ENCODE measurements at places on chromosomes 12 and 14.
A peak's percentile ranks its signal among the peaks of the same experiment; 100 is the strongest.

- DNase-seq: no peak
Observed at GRCh38 chr12:53480491-53481442, 18.5 kb downstream of the MAP3K12 start.

DNA sequence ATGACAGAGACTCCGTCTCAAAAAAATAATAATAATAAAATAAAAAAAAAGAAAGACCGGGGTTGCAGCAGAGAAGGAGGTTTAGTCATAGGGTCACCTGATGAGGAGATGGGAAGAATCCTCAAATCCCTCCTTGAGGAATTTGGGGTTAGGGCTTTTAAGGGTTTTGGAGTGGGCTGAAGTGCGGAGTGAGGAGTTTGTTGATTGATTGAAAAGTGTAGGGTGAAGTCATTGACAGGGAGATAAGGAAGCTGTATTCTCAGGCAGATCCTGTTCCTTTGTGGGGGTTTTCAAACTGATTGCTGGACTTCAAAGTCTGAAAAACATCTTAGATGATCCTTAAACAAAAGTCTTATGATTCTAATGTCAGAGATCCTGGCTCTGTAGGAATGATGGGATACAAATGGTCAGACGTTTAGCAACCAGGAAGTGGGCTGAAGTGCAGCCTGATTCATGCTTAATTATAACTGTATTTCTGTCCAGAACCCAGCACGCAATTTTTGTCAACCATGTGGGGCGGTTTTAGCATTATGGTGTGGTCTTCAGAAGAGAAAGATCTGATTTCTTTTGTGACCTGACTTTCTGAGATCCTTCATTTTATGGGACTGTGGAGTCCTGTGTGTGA lies 16.0 kb downstream of the FNTB start:
- peak; percentile 58 for DNase-seq

DNA sequence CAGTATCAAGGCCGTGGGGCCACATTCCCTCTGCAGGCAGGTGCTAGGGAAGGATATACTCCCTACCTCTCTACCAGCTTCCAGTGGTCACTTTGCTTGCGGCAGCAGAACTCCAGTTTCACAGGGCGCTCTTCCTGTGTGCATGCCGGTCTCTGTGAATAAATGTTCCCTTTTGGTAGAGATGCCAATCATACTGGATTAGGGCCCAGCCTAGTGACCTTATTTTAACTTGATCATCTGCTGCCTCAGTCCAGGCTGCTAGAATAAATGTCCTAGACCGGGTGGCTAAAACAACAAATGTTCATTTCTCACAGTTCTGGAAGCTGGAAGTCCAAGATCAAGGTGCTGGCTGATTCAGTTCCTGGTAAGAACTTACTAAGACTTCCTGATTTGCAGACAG lies 198.8 kb upstream of the TMEM132C start:
- no peak for DNase-seq

GRCh38 chr14:54672688-54673087 lies 105.8 kb downstream of the SAMD4A start:
- no peak for DNase-seq

GRCh38 chr12:51721282-51721940 lies 127.1 kb downstream of the FIGNL2 start:
- DNase-seq: peak; percentile 39

DNA sequence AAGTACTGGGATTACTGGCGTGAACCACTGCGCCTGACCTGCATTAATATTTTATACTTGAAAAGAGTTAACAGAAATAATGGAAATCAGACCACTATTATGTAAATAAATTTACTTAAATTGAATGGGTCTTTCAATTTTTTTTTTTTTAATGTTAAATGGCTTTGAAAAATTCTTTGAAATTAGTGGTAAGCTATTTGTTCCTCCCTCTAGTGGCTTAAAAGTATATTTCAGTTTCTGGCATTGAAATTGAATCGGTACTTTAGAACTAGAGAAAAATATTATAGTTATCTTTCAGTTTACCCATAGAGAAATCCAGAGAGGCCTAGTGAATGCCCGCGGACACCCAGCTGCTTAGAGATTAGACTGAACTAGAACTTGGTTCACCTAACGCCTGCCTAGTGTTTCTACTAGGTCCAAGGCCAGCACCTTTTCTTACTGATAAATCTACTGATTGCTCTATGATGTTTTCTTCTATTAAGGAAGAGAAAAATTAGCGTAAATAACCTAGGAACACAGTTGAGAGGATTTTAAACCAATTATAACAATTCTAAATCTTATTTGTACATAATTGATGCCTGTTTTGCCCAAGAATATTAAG lies 106.5 kb downstream of the EML1 start:
- peak; percentile 19 for DNase-seq

DNA sequence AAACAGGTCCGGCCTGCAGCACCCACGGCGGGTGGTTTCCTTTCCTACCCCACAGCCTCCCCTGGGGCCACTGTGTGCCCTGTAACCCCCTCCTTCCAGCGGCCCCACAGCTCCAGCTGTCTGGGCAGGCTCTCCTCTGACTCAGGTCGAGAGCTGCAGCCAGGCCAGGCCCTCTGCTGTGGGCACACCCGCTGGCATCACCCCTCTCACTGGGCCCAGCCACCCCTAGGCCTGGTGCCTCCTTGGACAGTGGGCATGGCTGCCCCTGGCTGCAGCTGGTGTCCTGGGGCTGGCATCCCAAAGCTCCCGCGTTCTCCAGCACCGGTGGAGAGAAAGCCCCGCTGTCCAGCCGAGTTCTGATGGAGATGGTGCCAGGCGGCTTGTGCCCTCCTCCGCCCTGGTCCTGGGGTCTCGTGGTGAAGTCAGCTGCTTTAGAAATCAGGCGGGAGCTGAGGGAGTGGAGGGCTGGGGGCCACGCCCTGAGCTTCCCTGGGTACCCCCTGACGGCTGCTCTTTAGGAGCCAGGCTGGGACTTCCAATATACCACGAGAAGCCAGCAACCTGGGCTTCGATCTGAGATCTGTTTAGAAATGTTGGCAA lies 114.9 kb downstream of the KIF26A start:
- no peak for DNase-seq

DNA sequence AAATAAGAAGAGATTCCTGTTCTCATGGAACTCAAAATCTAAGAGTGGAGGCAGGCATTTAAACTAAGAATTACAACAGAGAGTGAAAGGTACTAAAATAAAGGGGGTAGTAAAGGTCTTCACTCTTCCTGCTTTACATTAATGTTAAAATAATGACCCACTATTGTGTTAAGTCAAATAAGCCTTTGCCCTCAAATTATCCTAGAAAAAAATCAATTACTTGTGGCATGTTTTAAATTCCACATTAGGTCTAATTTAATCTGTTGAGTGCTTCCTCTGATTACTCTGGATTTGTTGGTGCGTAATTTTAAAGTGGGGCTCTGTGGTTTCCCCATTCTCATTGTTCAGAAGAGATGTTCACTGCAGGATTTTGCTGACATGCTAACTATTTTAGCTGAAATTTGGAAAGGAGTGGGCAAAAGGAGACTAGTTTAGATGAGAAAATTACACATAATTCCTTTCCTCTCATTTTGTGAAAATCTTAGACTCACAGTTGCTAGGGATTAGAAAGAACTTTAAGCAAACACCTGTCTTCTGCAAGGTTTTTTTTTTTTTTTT lies 35.5 kb downstream of the BTG1 start:
- DNase-seq: no peak

GRCh38 chr12:8018666-8019581 lies 13.6 kb upstream of the FOXJ2 start:
- DNase-seq: no peak

- no peak for DNase-seq
Observed at GRCh38 chr12:4960030-4960429, 50.3 kb downstream of the KCNA1 start.

DNA sequence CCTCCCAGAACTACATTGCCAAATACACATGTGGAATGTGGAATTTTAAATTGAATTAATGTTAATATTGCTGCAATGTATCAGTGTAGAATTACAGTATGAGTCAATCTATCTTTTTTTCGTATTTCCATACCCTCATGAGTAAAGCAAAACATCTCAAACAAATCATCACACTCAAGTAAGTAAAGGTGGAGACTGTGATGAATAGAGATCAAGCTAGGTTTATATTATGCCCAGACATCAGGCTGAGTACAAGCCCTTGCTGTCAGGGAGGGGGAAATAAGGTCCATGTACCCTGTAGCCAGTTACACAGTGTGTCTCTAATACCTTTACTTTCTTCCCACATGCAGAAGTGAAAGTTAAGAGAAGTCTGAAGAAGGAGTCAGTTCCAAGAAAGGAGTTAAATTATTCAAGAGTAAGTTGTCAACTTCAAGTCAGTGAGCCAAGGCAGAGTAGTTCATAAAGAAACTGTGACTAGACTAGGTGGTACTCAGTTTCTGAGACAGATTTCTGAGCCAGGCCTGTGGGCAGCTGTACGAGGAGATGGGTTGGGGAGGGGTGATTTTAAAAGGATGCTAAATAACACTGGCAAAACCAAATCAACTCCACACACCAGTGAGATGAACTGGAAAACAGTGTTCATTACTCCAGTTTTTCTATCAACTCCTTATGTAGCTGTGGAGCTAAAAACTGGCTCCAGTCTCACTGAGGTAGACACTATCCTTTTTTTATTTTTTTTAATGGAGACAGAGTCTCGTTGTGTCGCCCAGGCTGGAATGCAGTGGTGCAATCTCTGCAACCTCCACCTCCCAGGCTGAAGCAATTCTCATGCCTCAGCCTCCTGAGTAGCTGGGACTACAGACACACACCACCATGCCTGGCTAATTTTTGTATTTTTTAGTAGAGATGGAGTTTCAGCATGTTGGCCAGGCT lies 23.8 kb upstream of the STK38L start:
- peak; percentile 83 for DNase-seq

DNA sequence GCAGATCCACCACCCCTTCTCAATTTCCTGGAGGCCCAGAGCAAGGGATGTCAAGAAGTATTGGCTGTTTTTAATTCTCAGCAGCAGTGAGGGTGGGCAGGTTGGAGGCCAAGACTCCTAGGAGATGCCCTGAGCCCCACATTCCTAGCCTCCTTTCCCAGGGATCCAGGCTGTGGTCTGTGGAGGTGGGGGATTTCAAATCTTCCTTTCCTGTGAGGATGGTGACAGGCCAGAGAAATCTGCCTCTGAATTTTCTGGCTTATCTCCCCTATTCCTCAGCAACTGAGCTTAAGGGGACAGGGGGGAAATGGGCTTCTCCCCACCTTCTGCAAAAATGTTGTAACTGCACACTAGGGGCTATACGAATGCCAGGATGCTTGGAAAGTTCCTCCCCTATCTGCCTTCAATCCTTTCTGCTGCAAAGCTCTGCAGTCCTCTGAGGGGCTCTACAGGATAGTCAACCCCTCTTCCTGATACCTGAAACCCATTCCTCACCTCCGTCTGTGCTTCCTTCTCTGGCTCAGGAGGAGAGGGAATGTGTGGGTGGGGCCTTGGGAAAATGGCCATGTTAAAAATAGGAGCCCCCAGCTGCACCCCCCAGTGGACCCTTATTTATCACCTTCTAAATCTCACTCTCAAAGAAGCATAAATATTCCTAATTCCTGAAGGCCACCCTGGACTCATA lies 6.6 kb downstream of the GPR84 start:
- DNase-seq: no peak

GRCh38 chr12:18700271-18700670 lies 37.5 kb downstream of the PLCZ1 start:
- peak; percentile 88 for DNase-seq

GRCh38 chr14:24131549-24131966 lies 1.1 kb downstream of the FITM1 start:
- no peak for DNase-seq

DNA sequence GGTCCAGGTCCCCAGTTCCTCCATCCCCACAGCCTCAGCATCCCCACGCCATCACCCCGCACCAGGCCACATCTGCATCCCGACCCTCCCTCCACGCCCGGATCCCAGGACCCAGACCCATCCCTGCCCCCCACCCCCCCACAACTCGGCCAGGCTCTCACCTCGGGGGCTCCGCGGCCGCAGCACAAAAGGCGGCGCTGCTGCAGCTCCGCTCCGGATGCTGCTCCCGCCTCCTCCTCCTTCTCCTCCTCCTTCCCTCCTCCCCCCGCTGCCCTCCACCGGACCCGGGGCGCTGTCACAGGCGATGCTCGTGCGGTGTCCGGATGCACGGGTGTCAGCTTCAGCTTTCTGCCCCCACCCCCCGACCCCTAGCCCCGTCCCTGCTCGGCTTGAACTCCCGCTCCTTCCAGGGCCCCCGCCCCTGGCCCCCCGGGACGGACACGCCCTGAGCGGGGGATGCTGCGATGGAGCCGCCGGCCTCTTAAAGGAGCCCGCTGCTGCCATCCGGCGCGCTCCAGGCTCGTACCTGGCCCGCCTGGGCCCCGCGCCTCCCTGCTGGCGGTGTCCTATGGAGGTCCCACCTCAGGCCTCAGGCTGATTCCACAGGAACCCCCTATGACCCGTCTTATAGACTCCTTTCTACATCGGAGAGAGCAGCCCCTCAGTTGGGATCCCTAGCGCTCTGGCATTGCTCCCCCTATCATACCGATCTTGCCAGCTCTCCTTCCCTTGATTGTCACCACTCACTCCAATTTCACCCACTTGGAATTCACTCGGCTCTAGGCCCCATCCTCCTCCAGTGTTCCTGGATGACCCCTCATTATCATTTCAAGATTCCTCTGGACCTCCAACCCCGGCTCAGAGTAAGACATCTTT lies at the start of gene MAP3K12:
Gene MAP3K12 (minus strand): TSS at position 193 of the 876 bp plus-strand sequence. CDS start 12,067 bp downstream, outside the sequence.
- DNase-seq: peak; percentile 76

- DNase-seq: no peak
Observed at GRCh38 chr12:19894803-19895202, 455.5 kb downstream of the AEBP2 start.

GRCh38 chr14:57080691-57081090 lies 188.0 kb downstream of the EXOC5 start:
- DNase-seq: no peak

- DNase-seq: no peak
Observed at GRCh38 chr12:114306646-114307045, 99.3 kb downstream of the TBX5 start.

- no peak for DNase-seq
Observed at GRCh38 chr14:43175896-43176295, 1331.2 kb downstream of the FSCB start.

DNA sequence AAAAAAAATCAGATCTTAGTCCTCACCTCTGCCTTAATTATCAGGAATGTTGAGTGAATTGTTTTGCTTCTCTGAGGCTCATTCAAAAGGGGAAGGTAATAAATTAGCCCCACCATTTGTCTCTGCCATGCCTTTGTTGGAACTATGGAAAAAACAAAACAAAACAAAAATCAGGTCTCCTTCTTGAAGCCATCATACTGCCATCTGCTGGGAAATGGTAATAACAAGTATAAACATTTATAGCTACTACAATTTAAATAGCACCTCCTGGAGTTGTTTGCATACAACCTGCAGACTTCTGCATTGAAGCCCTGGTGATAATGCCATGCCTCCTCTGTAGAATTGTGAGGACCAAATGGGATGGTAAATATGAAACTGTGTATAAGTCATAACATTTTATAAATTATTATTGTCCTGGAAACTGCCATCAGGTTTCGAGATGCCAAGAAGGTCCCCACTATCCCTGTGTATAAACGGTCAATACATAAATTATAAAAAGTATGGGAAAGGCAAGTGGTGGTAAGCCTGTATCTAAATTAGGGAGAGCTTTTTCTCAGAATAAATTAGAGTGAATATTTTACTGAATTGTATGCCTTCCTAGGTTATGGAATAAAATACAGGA lies 87.2 kb upstream of the FGD4 start:
- DNase-seq: peak; percentile 56
